ENCODE measurements at places on chromosomes 4 and X.

DNA sequence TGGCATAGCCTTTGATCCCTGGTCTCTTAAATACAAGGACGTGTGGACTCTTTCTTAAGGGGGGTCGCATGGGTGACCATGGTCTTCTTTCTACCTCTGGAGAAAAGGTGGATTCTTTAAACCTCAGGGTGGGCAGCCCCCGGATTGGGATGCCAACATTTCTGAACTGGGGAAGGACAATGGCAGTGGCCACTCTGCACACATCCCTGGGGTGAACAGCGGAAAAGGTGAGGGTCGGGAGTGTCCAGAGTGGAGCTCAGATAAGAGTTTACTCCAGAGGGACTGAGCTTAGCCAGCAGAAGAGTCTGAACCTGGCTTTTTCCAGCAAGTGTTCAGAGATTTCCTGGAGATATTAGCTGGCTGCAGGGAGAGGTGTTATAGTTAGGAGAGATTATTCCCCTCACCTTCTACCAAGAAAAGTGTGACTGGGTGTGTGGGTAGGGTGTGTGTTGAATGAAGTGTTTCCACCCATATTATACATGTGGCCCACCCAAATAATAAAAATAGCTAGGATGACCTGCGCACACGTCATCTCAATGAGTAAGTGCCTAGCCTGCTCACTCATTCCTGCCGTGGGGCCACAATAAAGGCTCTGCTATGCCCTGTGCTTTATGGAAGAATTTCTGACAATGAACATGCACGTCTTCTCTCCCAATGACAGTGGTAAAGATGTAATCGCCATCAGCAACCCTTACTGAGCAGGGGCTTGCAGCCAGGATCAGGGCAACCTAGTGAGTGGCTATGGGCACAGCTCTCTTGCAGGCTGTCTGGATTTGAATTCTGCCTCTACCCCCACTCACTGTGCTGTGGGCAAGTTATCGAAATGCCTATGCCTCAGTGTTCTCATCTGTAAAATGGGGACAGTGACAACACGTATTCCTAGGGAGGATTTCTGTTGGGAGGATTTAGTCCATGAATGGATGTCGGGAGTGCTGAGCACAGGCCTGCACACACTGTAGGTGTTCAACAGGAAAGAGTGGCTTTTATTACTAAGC, 76.6 kb downstream of the SLC2A9 start:
- DNase-seq: no peak

GRCh38 chr4:184769141-184769765, 35.4 kb upstream of the CENPU start:
- no peak for DNase-seq

GRCh38 chr4:125725957-125726525, 411.3 kb downstream of the FAT4 start:
- no peak for DNase-seq

DNA sequence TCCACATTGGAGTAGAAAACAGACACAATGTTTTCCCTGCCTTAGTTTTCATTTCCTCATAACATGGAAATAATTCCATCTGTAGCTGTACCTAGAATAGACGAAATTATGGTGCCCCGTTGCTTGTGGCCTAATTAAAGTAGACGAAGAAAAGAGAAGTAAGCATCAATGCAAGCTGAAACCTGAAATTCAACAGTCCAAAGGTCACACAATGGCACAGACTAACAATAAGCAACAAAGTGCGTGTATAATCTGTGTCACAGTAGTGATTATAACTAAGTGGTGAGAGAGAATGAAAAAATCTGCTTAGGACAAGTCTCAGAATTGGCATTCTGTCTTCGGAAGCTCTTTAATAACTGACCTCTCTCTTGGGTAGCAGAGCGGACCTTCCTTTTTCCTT, 24.3 kb downstream of the MAGEB17 start:
- no peak for DNase-seq

GRCh38 chr4:7326306-7326692, 108.4 kb downstream of the PSAPL1 start:
- DNase-seq: no peak

Measured in AG20443 (cell line).